Activated naive CD4-positive, alpha-beta T cell treated with anti-CD3 and anti-CD28 coated beads, Interleukin-2, amount 50 U/mL, for 16 hours (primary cell): ENCODE measurements at places on chromosomes 11 and 22.

GRCh38 chr22:35488513-35488912 lies 52.1 kb upstream of the RASD2 start:
- DNase-seq: no peak

GRCh38 chr22:48277868-48278581 lies 1515.6 kb downstream of the TBC1D22A start:
- no peak for DNase-seq

DNA sequence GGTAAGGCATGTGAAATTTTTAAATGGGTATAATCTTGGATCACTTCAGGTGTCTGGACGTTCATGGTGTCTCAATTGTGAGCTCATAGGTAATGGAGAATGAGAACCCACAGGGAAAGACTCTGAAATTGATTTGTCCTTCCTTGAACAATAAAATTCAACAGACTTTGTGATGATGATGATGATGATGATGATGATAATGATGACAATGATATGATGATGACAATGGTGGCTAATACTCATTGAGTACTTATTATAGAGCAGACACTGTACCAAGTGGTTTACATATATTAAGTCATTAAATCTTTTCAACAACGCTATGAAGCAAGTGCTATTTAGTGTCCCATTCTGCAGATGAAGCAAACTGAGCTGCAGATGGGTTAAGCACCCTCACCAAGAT lies 86.6 kb upstream of the BDNF start:
- DNase-seq: no peak

DNA sequence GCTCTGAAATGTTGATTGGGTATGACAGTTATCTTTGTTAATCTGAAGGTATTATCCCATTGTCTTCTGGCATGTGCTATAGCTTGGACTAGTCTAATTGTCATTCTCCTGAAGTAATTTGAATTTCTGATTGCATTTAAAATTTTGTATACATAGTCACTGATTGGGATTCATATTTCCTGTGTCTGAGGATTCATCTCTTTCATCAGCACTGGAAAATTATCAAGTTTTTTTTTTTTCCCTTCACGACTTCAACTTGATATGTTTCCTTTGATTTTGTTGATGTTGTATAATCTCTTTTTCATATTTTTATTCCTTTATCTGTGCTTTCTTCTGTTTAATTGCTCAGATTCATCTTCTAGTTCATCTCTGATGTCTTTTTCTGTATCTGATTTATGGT lies 104.1 kb downstream of the DDX10 start:
- DNase-seq: no peak

DNA sequence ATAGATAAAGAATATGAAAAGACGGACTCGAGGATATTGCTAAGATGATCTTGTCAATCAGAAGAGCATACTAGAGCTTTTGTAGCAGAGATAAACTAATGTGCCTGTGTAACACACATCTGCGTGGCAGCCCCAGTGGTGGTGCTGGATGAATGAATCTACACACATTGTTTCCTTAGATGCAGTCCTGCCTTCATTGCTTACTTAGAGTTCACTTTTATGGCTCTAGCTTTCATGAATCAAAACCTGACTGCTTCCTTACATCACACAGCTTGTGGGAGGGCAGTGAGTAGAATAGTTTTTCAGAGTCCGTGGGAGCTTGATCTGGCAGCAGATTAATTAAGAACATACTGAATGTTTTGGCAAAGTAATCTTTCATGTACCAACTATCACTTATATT lies 83.7 kb downstream of the EXT2 start:
- no peak for DNase-seq

GRCh38 chr11:28657378-28658030 lies 549.3 kb downstream of the METTL15 start:
- no peak for DNase-seq

DNA sequence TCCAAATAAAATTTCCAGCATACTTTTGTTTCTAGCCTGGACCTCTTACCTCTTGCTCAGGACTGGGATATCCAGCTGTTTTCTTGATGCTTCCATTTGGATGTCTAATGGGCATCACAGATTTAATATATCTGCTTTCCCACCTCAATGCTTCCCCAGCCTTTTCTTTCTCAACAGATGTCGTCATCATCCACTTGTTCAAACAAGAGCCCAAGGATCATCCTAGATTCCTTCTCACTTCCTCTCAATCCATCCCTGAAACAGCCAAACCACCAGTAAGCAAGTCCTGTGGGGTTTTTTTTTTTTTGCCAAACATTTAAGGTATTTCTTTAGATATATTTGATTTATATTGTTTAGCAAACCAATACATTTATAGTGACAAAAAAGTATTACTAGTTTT lies 12.5 kb downstream of the THY1 start:
- DNase-seq: no peak

GRCh38 chr11:60972182-60973030 lies 926 bp downstream of the CD6 start:
- DNase-seq: peak; percentile 46

- DNase-seq: no peak
Observed at GRCh38 chr22:40050258-40050657, 55.5 kb downstream of the FAM83F start.

DNA sequence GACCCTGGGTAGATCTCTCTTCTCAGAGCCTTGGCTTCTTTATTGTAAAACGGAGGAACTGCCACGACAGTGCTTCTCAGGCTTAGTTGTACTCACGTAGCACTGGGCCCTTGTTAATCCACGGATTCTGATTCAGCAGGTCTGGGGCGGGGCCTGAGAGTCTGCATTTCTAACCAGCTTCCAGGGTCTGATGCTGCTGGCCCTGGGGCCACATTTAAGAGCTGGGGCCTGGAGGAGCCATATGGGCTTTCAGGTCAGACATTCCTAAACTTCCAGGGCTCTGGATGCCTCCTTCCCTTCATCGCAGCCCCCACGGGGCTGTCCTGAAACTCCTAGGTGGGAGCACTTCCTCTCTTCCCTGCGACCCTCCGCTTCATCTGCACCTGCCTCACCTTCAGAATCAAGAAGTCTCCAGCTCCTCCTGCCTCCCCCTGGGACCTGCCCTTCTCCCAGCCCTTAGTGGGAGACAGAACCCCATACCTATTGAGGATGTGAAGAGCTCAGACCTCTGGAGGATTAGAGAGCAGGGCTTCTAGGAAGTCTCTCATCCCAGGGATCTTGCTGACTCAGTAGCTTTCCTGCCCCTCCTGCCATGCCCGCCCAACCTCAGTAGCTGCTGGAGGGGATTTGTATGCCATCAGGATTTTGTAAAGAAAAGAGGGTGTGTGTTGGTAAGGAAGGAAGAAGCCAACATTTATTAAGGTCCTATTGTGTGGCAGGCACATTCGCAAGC lies 92.5 kb downstream of the LRRC32 start:
- no peak for DNase-seq

GRCh38 chr22:45684169-45684568 lies 12.5 kb downstream of the ATXN10 start:
- no peak for DNase-seq

DNA sequence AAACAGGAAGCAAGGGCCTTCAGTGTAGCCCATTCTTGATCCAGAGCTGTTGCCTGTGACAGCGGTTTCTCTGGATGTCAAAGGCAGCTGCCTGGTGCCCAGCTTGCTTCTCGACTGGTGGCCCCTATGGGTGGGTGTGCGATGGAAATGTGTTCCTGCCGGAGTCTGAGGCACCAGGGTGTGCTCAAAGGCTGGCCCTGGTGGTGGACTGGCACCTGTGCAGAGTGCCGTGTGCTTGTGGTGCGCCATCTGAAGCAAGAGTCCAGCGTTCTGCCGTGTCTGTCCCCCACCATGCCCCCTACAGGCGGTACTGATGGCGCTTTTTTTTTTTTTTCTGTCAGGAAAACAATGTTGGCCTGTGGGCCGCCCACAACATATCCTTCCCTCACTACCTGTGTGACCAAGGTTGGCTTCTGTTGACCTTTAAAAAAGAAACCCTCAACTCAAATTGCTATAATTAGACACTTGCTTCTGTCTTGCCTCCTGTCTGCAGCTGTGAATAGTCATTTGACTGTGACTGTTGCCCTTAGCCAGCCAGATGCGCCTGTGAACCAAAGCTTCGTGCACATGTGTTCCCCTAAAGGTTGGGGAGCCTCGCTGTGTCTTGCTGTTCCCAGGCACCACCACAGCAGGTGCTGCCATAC lies 4.7 kb upstream of the RANBP1 start:
- DNase-seq: no peak

DNA sequence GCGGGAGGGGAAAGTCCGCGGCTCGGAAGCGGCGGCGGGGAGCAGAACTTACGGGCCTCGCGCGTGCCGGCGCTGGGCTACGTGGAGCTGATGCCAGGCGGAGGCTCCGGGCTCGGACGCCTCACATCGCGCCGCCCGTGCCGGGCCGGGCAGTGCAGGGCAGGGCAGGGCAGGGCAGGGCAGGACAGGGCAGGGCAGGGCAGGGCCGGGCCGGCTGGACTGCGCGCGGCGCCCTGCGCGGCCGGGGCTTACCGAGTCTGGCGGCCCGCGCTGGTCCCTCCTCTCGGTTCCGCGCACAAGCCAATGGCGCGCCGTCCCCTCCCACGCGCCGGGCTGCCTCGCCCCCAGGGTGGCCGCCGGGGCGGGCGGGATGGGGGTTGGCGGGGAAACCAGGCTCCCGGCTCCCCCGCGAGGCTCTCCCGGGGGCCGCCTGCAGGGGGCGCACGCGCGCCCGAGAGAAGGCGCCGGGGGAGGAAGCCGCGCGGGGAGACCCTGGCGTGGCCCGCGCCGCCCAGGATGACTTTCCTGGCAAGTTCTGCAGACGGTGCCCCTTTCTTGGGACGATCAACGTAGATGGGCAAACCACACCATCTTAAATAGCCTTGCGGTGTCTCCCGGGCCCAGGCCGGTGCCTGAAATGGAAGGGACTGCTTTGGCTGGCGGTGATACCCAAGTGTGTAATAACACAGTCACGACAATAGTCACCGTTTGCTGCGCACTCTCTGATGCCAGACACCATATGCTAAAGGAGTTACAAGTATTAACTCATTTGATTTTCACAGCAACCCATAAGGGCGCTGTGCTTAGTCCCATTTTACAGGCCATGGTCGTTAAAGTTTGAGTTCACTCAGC lies at the start of gene TP53I11:
Gene TP53I11, minus strand, starts transcription at position 259 of the 852 bp plus-strand sequence. CDS start 12,548 bp downstream, outside the sequence.
- DNase-seq: peak; percentile 69

GRCh38 chr11:121452609-121453150 lies at the start of gene SORL1-AS1:
Gene SORL1-AS1 (minus strand): TSS chr11:121452967.
- peak; percentile 72 for DNase-seq

- DNase-seq: no peak
Observed at GRCh38 chr22:27472975-27473374, 328.6 kb downstream of the MN1 start.

- no peak for DNase-seq
Observed at GRCh38 chr22:42945736-42946135, 69.2 kb downstream of the PACSIN2 start.

- DNase-seq: no peak
Observed at GRCh38 chr11:19821412-19821875, 108.8 kb downstream of the NAV2 start.

GRCh38 chr11:66317322-66317722 lies 478 bp upstream of the CD248 start:
- peak; percentile 53 for DNase-seq

DNA sequence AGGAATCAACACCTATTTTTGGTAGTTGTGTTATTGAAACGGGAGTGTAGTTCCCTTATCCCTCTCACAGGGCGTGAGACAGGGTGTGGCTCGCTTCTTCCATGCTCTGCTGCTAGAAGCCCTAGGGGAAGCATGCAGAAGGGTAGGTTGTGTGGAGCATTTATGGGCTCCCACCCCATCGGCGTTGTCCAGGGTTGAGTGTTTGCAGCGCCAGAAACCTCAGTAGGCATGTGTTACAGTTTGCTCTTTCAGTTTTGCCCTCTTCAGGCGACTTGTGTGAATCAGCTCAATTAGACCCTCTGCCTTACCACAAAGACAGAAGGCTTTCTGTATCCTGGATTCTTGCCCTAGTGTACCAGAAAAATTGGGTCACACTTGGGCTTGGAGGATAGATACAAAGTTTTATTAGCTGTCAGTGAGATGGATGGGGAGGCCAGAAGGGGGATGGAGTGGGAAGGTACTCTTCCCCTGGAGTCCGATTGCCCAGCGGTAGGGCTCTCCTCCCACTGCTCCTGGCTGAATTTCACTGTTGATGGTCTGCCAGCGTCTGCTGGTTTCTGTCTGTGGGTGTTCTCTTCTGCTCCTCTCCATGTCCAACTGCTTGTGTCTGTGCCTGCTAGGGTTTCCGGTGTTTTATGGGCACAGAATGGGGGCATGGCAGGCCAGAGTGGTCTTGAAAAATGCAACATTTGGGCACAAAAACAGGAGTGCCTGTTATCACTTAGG lies 358.3 kb upstream of the CTSC start:
- no peak for DNase-seq

DNA sequence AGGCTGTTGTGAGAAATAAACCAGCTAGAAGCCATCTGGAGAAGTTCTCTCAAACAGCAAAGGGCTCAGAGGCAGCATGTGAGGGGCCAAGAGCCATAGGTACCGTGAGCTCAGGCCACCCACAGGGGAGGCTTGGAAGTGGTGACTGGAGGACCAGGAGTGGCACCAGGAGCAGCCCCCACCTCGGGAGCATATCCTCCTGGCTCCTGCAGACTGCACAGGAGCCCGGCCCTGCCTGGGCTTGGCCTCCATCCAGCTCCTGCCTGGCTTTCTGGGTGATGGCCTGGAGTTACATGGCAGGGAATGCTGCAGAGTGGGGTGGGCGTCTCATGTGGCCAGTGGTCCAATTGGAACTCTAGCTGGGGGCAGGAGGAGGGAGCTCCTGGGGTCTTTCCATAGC lies 4.2 kb upstream of the MPPED1 start:
- DNase-seq: no peak

- no peak for DNase-seq
Observed at GRCh38 chr11:68460741-68461574, at the start of gene PPP6R3. Gene PPP6R3 (plus strand): TSS chr11:68460752. CDS start chr11:68537665, 76,913 bp downstream.

GRCh38 chr22:23883658-23884057 lies 10.5 kb upstream of the MIF start:
- DNase-seq: no peak

DNA sequence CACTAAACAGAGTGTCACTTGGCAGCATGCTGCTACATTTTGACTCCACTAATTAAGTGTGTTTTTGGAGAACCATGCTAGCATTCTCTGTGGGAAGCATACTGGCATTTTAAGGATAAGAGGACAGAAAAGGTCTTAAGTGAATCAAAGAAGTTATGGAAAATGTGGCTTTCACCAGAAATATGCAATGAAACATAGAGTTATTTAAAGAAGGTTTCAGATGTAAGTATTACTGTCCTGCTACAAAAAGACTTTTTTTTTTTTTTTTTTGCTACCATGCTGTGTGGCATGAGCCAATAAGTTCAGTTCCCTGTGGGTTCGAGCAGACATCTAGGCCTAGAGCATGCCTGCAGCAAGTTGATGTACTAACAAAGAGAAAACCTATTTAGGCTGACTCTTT lies 187.6 kb downstream of the MSANTD4 start:
- DNase-seq: no peak
